ENCODE measurements at places on chromosomes 2 and 18.

GRCh38 chr2:222193328-222193983, 105.3 kb downstream of the PAX3 start:
- no peak for DNase-seq

GRCh38 chr18:66623821-66624220, 19.9 kb upstream of the CDH19 start:
- DNase-seq, result no peak

DNA sequence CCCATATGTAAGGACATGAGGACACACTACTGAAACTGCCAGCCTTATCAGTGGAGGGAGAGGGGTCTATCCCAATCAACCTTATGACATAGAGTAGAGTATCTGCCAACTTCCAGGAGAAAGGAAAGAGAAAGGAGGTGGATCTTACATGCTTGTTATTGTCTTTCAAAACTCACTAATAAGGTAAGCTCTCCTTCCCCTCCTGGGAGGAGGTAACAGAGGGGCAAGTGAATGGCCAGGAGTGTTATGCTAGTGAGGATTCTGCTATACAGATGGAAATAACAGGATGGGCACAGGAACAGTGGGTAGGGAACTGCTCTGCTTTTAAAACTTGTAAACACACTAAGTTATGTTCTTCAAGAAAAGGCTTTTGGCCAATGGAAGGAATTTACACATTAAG, 1020.1 kb downstream of the TDRD15 start:
- no peak for DNase-seq

- DNase-seq, result no peak
Observed at GRCh38 chr2:39515897-39516346, 78.8 kb upstream of the MAP4K3 start.

GRCh38 chr2:96164459-96165184, 19.4 kb upstream of the DUSP2 start:
- no peak for DNase-seq

- DNase-seq, result no peak
Observed at GRCh38 chr18:52950155-52950554, 610.2 kb downstream of the DCC start.

DNA sequence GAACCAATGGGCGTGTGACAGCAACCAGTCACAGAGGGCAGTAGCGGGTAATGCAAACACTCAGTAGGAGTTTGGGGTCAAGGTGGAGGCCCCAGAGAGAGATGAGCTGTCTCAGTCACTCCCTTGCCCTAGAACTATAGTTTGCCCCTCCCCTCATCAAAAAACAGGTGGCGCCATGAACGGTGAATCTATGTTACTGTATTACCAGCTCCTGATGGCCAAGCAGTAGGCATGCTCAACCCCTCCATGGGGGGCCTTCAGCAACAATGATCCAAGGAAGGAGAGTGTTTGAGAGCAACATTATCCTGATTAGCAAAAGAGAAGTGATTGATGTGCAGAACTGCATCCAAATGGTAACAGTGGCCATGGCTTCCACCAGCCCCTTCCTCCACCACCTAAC, 30.4 kb downstream of the TRABD2A start:
- no peak for DNase-seq

DNA sequence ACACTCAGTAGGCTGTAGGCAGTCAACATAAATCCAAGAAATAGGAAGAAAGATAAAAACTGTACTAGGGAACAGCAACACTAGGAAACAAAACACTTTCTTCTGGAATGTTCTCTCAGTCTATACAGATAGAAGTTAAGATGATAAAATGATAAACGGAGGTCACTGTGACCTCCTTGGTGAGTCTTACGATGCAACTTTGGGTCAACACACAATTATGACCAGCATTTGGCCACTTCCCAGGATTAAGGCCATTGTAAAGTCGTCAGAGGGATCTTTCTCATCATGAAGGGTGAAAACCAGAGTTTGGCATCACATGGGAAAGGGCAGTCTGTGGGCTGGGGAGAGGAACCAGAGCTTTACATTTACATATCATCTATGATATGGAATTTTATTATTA, 33.4 kb downstream of the LAMA3 start:
- DNase-seq, result no peak
